ENCODE measurements at places on chromosomes 3 and 15.
A peak's percentile ranks its signal among the peaks of the same experiment; 100 is the strongest.

- DNase-seq = no peak
Measured at GRCh38 chr3:141183606-141184005, 48.0 kb upstream of the PXYLP1 start.

GRCh38 chr3:4738737-4739274 lies 240.4 kb upstream of the BHLHE40 start:
- no peak for DNase-seq

DNA sequence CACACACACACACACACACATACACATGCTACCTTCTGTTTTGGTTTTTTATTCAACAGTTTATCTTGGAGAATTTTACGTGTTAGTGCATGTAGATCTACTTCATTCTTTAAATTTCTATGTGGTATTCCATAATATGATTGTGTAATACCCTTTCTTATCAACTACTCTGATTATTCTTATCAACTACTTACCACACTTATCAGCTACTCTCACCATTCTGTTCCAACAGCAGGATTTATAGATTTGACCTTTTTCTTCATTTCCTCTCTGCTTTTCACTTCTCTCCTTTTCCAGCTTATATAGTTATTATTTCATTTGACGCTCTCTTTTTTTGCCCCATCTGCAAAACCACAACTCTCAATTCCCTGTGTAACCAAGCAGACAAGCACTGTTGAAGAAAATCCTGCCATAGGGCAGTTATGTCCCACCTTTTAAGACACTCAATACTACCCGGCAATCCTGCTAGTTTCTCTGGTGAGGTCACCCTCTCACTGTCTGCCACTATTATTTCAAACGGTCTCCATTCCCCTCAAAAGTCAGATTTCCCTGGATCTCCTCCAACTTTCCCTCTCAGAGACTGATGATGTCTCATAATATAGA lies 56.9 kb upstream of the SATB1 start:
- DNase-seq = no peak

GRCh38 chr15:101145362-101145761 lies 106.5 kb downstream of the CHSY1 start:
- DNase-seq = no peak

DNA sequence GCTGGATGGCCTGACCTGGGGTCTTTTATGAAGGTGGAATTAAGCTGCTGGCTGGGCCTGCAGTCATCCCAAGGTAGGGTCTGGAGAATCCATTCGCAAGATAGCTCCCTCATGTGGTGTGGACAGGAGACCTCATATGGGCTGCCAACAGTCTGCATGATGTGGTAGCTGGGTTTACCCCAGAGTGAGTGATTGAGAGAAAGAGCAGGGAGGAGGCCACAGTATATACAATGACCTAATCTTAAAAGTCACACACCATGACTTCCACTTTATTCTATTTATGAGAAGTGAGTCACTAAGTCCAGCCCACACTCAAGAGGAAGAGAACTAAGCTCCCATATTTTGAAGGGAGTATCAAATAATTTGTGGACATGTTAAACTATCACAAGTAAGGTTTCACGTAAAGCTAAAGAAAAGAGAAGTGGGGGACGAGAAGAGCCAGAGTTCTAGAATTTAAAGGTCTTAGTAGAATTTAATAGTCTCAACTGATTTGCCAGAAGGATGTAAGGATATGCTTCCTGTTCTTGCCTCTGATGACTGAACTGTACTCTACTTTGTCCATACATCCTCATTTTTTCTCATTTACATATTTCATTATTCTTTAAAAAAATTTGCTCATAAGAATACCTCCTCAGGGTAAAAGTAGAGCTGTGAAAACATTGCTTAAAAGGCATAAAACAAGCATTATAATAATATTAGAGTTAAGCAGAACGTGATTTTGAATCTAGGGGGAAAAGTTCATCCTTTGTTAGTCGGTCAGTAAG lies 184.4 kb downstream of the PEX5L start:
- no peak for DNase-seq

DNA sequence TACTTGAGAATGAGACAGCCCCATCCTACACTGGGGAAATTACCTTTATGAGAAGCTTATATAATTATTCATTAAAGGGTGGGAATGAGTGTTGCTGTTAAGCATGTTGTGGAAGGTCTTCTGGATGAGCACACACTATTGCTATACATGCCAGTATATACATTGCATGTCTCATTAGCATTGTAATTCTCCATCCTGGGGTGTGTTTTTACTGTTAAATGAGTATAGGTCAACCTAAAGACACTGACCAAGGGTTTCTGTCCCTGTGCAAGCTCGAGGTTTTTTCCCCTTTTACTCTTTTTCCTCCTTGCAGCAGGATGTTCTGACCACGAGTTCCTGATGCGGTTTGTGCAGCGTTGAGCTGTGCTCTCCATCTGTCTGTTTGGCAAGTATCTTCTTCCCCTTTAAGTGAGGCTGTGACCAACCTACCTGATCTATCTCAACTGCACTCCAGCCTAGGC lies 7.2 kb upstream of the IVD start:
- DNase-seq = no peak

DNA sequence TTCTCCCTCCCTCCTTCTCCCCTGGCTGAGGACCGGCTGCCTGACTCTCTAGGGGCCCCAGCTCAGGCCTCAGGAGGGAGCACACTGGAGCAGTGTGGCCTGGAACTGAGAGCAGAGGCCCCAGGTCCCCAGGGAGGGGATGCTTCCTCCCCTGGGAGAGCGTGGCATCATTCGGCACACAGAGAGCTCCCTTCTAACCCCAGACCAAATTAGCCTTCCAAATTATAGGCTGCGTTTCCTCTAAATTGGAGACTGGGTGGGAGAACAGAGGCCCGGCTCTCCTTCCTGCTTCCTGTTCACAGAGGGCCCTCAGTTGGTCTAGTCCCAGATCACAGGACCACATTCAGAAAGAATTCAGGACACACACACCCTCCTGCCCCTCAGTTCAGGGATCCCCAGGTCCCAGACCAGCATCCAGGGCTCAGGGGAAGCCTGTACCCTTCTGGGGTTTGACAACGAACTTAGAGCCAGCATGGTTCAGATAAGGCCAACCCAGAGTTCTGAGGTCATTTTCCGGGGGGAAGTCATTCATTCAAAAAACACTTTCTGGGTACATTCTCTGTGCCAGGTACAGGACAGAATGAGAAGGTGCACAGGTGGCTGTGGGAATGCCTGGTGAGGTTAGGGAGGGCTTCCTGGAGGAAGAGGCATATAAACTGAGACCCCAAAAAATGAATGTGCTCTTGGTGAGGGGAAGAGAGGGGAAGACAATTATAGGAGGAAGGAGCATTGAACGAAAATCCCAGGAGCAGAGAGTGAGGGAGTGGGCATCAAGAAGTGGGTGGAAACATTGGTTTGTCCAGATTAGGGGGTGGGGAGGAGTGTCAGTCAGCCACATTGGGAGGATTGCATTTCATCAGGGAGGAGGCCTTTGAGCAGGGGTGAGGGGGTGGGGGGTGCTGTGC lies 28.4 kb upstream of the RPL29 start:
- DNase-seq = no peak

GRCh38 chr3:161600173-161600572 lies 103.6 kb downstream of the OTOL1 start:
- DNase-seq = no peak

DNA sequence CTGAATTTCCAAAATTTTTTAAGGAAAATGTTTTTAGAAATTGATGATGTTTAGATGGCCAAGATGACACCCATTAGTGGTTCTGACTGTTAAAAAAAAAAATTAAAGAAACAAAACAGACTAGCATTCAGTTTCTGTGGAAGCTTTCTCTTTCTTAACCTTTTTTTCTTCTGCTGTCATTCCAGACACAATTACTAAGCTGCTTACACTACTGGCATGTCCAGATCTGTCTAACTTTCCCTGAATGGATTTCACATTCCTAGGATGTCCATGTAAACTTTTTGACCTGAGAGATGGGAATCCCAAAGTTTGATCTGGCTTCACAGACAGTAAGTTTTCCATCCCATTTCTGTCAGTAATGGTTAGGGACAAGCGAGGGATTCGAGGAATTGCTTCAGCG lies 10.3 kb upstream of the MTMR10 start:
- no peak for DNase-seq

GRCh38 chr15:84981711-84982300 lies at the start of gene PDE8A:
Gene PDE8A (plus strand): TSS chr15:84981856. CDS start chr15:84982163, 307 bp downstream.
- peak; percentile 7 for DNase-seq

DNA sequence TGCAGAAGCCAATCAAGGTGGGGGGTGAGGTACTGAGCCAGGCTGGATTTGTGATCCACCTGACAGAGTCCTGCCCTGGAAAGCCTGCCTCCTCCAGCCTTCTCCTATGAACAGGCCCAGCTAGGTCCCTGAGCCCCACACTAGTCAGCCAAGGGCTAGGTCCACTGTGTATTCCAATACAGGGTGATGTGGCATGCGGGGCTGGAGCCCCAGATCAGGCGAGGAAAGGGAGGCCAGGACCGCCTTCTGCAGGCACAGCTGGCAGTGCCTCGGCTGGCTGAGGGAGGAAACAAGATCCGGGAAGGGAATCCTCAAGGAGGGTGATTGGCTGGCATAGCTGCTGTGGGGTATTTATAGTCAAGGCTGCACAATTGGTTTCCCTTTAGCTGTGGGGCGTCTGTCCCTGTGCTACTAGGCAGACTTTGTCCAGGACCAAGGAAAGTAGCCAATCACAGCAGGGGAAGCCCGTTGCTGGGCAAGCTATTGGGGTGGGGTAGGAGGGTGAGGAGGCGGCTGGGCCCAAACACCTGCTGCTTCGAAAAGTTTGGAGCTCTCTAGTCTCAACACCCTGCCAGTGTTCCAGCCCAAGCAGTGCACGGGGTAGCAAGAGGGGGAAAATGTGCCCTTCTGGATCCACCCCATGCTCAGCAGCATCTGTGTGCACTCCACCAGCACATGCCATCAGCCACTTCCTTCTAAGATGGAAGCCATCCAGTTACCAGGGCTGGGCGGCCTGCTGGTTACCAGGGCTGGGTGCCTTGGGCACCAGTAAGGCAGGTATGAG lies 5.9 kb downstream of the KY start:
- no peak for DNase-seq

DNA sequence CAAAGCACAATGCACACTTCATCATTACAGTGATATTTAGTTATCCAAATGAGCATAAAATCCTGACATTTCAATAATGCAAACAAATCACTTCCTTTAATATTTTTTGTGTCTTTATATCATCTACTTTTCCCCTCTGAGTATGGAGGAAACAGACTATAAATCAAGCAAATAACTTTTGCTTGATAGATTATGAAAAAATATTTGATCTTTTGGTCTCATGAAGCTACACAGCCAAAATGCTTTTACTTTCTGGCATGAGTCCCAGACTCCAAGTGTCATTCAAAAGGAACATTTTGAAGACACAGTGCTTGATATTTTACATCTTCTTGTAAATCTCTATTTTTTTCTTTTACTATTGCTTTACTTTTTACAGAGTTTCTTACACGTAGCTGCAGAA lies 215.3 kb upstream of the ROBO1 start:
- no peak for DNase-seq

GRCh38 chr3:79477242-79477641 lies 290.6 kb downstream of the ROBO1 start:
- no peak for DNase-seq

GRCh38 chr3:134389865-134390264 lies 15.6 kb upstream of the AMOTL2 start:
- DNase-seq = no peak

GRCh38 chr15:39247574-39247973 lies 333.3 kb upstream of the THBS1 start:
- DNase-seq = no peak

- DNase-seq = no peak
Measured at GRCh38 chr3:130795396-130795795, 48.8 kb upstream of the PIK3R4 start.

DNA sequence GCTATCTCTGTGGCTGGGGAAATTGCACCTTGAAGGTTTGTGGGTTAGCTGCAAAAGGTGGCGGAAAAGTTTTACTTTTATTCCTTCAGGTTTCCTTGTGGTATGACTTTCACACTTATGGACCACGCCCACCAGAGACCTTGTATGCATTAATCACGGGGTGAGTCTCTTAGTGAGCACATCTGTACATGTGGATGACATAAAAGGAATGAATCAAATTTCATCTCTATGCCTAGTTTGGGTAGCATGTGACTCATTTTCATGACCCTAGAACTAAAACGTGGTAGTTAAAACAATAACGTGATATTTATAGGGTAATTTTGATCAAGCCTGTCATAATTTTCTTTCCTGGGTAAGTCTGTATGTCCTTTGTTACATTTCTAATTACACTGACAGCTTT lies 141.7 kb downstream of the PDCD6IP start:
- no peak for DNase-seq

DNA sequence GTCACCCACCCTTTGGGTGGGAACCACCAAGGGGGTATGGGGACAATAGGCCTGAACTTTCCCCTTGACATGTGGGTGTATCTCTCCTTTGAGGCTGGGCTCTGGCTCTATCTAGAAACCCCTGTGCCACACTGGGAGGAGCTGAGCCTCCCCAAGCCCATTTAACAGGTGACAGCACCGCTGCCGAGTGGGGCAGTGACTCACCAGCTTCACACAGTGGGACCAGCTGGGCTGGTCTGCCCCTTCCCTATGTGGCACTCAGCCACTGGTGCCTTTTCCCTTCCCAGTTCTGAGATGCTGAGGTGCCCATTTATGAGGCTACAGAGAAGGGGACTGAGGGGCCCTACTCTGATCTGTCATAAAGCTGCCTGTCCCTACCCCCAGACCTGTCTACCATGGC lies 5.1 kb downstream of the PSTPIP1 start:
- no peak for DNase-seq

DNA sequence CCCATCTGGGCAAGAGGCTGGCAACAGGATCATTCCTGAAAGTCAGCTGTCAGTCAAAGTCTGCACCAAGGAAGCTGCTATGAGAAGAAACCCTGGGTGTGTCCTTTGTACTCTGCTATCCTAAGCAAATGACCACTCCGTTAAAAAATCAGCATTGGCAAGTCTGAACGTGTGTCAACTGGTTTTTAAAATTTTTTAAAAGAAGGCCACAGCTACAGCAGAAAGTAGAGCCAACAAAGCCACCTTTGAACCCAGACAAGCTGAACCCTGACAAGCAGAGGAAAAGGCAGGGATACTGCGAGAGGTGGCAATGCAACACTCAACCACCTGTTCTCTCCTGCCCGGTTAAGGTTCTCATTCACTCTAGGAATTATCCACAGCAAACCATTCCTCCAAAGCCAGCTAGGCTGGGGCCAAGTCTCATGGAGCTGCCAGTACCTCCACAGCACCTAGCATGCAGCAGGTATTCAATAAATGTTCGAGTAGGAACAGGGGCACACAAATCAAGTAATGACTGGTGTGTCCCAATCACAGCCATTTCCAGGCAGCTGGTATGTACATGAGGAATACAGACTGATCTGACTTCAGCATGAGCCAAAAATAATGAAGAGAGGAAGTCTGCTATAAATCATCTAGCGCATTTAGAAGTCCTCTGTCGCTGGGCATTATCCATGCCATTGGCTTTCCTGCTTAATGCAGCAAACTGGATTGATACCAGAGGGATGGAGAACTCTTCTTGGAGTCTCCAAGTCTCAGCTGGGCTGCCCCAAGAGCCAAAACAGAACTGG lies 76.0 kb downstream of the ADCY5 start:
- DNase-seq = no peak

GRCh38 chr3:138578961-138579574 lies 15.0 kb downstream of the CEP70 start:
- DNase-seq = no peak
